ENCODE measurements at places on chromosomes 6 and 20.

DNA sequence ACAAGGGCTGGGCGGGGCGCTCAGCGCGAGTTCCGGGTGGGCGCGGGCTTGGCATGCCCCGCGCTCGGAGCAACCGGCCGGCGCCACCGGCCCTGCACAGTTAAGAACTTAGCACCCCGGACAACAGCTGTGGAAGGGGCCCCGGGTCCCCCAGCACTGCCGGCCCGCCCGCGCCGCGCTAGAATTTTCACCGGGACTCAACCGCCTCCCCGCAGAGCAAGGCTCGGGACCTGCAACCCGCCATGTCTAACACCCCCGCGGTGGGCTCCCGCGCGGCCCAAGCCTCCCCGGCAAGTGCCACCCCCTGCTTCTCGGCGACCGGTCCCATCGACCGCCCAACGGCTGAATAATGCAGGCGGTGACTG is 5.2 kb upstream of the PSMG4 start:
- no peak for DNase-seq

- no peak for DNase-seq
These were observed 130.7 kb upstream of the SIM1 start for GRCh38 chr6:100595456-100595855.

DNA sequence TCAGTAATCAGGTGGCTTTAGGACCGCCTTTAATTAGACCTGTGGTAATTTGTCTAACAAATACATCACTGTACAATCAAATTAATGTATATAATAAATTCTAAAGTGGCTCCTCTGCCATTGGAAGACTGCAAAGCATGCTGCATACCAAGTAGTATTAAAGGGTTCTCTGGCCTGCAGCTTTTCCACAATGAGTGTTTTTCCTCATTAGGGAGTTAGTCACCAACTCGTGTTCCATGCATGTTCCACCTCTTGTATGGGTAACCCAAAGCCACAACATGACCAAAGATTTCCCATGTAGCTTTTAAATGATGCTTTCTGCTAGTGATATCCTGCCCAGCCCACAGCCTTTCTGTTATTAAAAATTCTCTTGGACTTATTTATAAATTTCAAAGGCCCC is 218.7 kb downstream of the FUT9 start:
- DNase-seq, result no peak

DNA sequence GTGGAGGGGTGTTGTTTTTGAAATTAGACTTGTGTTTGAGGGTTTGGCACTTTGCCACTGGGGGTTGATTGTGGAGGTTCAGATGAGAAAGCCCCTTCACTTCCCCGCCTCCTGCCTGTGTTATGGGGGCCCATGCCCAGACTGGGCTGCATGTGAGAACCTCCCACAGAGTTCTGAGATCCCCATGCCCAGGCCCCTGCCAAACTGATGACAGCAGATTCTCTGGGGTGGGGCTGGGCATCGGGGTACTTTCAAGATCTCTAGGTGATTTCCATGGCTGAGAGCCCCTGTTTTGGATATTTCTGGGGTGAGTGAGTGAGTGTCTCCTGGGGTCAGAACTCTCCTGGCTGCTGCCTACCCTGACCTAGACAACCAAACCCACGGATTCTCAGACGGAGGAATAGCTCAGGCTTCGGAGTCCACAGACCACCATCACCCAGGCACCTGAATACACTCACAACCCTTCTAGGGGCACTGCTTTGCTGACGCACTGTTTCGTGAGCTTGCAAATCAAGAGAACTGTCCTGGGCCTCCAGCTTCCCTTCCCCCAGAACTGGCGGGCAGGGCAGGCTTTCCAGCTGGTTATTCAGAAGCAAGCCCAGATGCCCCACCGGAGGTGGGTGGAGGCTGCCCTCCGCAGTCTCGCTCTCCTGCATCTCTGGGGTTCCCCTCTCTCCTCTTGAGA is 6.3 kb downstream of the BCAS1 start:
- DNase-seq, result no peak

- no peak for DNase-seq
These were observed 6.0 kb upstream of the PTGIS start for GRCh38 chr20:49573900-49574416.

- no peak for DNase-seq
These were observed 215.6 kb upstream of the HEY2 start for GRCh38 chr6:125533710-125534397.

DNA sequence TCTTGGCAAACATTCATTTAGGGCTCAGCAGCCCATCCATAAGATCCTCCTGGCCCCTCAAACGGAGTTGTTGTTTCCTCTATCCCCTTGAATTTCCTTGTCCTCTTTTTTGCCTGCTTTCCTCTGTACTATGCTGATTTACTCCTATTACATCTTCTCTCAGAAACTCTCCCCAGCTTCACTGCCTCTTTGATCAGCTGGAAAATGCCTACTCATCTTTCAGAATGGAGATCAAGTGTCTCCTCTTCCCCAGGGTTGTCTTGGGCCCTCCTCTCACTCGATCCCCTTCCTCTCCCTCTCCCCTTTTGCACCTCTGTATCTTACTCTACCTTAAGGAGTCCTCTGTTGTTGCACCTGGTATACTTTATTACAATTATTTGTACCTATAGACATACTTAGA is 60.2 kb downstream of the PHF20 start:
- no peak for DNase-seq

- DNase-seq, result no peak
These were observed 31.4 kb upstream of the TMEM14A start for GRCh38 chr6:52639493-52639892.

DNA sequence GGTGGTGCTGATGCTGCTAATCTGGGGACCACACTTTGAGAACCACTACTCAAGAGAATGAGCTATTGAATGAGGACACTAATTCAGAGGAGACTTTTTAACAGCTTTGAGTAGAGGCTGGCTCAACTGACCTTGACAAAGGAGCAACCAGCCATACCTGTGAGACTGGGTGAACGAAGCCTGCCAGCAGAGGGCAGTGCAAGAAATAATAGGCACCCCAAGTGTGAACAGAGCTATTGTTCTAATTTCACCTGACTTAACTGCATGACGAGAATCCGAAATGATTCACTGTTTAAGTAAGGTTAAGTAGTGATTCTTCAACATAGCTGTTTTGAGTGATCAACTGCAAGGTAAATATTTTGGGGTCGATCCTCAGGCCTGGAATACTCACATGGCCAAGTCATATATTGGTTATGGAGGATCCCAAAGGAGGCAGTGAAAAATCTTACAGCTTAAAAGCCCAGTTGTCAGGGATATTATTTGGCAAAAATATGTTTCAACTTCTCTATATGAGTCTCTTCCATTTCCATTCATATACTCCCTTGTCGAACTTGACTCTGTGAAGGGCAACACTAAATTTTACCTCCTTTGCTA is 550.5 kb upstream of the MARCKS start:
- no peak for DNase-seq

DNA sequence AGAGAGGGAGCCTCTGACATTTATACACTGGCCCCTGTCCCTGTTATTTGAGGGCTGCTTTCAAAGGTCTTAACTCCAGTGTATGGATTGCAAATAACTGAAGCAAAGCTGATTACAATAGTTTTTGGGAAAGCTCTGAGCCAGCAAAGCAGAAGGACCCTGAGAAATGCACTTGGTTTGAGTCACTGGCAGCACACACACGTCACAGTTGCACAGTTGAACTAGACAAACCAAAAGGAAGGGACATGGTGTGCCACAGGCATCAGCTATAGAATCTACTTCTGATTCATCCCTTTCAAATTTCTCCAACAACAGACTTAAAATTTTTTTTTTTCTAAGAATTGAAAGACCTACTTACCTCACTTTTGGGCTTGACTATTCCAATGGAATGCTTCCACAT is 56.4 kb downstream of the SNRNP48 start:
- DNase-seq, result no peak

GRCh38 chr6:157438611-157439111 is 57.7 kb downstream of the ZDHHC14 start:
- no peak for DNase-seq

DNA sequence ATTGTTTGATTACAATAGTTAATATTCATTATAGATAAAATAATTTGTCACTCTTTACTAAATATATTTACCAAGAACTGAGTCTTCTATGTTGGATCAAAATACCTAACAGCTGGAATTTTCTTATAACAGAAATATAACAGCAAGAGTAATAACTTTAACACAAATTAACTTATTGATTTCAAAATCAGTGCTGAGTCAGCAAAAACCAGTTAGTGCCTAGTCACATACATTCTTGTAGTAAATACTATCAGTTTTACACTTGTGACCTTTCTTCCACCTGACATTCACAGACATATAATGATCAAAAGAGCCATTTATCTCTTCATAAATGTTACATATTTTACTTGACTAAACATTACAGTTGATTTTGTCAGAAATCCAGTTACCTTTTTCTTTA is 1141.4 kb upstream of the ADGRB3 start:
- DNase-seq, result no peak

DNA sequence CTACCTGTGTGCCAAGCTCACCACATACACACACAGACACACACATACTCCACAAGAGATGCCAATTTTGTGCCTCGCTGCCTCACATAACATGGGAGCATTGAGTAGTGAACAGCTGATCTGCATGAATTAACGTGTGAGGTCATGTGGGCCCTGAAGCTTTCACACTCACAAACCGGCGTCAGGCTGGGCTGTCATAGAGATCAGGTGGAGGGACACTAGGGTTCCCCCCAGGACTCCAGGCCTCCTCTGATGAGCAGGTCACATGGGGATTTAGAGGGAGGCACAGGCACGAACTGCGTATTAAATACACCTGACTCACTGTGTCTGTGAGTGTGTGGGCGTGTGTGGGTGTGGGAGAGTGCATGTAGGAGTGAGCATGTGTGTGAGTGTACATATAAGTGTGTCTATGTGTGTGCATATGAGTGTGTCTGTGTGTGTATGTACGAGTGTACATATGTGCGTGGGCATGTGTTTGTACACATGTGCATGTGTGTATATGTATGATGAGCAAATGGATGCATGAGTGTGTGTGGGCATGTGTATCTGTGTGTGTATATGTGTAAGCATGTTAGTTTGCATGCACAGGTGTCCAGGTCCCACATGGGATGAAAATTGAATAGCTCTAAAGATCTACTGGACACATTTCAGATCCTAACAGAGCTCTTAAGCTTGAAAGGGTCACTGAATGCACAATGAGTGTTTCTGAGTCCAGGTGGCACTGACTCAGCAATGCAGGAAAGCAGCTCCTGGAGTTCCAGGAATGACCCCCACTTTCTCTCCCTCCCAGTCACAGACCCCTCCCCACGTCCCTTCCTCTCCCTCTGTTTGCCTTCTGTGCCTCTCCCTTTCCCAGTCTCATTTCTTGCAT is 336.6 kb downstream of the PREX1 start:
- no peak for DNase-seq

DNA sequence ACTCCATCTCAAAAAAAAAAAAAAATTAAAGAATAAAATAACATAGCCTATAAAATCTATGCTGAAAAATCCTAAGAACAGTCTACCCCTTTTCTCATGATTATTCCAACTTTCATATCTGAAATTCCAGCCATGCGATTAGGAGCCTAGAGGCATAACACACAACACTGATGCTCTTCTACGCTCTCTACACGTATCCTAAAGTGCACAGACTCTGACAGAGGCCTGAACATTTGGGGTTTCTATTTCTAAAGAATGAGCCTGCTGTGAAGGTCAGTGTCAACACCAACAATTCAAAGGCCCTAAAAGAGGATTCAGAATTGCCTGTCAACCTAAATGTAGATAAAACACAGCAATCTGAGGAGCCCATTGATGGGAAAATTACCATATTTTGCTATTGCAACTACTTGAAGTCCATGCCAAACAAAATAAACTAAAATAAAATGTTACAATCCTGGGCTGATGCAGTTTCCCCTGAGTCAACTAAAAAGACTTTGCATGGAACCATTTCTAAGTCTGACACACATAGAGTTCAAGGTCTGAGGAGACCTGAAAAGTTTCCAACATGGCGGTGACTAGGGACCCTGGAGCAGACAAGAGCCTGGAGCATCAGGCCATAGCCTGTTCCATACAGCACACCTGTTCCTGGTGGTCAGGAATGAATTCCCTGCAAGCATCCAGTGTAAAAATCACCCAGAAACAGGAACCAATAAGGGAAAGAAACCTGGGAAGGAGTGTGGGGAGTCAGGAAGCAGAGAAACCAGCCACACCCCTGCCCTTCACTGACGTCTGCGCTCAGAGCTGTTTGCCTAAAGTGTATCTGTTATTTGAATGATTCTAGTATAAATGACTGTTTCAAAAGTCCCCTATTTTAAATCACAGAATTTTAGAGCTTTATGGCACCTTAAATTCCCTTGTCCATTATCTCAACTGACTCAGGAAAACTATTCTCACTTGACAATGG is 11.8 kb downstream of the NINL start:
- DNase-seq, result no peak

Measured in T1000 (cell line).